CD4-positive, alpha-beta T cell treated with Interleukin-2 at 100 ng/mL for 4 hours (primary cell): ENCODE measurements at places on chromosomes 1 and 21.

GRCh38 chr1:229282295-229282823, 11.4 kb downstream of the RAB4A start:
- no peak for DNase-seq

DNA sequence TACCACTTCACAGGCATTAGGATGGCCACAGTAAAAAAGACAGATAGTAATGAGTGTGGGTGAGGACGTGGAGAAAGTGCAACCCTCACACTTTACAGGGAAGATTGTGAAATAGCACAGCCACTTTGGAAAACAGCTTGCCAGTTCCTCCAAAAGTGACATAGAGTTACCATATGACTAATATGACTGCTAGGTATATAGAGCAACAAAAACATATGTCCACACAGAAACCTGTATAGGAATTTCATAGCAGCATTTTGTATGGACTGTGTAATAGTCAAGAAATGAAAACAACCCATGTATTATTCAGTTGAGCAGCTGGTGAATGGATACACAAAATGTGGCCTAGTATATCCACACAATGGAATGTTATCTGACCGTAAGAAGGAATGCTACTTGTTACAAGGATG, 30.4 kb upstream of the LBR start:
- DNase-seq, result no peak

DNA sequence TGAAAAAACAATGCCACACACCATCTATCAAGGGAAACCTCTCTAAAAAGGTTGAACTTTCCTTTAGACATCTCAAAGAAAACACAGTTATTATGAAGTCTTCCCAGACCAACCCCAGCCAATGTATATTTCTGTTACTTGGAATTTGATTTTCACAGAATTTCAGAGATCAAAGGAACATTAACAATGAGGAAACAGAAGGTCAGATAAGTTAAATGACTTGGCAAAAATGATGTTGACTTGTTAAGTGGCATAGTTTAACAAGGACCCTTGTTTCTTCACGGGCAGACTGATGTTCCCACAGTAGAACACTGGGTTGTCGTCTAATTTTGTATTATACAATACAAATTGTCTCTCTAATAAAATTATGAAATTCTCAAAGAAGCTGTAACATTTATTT, 29.0 kb downstream of the NME7 start:
- DNase-seq, result no peak

GRCh38 chr1:16183765-16184556, 28.1 kb upstream of the EPHA2 start:
- DNase-seq, result no peak

DNA sequence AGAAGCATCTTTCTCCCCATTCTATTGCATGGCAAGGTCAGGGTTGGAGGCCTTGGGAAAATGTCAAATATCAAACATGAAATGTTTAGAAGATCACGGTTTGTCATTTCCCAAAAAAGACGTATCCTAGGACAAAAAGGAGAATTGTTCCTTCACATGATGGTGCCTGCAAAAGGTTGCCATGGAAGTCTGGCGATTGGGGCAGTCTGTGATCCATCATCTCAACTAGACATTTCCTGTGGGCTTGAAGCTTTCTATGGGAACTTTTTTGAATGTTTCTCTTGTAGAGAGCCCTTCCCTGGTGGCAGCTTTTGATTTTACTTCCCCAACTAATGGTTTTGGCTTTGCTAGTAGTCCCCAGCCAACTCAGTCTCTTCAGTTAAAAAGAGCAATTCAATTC, 106.3 kb downstream of the TGFB2 start:
- no peak for DNase-seq

DNA sequence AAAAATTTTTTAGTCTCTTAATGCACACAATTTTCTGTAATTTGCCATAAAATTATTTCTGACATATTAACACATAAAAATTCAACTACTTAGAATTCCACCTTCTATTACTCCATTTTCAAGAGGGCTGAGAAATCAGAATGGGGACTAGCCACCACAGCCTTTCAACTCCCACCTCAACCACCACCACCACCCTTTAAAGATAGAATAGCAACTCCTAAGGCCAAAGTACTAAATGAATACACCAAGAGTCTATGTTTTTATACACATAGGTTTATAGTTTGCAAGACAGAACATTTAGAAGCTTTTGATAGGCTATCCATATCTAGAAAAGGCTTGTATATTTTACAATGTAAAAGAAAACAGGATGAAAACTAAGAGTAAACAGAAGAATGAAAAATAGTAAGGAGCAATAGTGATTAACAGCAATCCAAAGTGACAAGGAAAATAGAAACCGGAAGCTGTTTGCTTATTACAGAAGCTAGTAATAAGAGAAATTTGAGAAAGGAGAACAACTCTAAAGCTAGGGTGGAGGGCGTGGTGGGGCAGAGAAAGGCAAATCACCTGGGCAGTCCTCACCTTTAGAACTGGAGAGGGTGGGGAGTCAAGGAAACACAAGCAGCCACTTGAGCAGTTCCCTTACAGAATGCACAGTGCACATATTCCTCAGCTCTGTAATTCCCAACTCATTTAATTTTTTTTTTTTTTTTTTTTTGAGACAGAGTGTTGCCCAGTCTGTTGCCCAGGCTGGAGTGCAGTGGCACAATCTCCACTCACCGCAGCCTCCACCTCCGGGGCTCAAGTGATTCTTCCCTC, 27.7 kb downstream of the EPS15 start:
- no peak for DNase-seq

DNA sequence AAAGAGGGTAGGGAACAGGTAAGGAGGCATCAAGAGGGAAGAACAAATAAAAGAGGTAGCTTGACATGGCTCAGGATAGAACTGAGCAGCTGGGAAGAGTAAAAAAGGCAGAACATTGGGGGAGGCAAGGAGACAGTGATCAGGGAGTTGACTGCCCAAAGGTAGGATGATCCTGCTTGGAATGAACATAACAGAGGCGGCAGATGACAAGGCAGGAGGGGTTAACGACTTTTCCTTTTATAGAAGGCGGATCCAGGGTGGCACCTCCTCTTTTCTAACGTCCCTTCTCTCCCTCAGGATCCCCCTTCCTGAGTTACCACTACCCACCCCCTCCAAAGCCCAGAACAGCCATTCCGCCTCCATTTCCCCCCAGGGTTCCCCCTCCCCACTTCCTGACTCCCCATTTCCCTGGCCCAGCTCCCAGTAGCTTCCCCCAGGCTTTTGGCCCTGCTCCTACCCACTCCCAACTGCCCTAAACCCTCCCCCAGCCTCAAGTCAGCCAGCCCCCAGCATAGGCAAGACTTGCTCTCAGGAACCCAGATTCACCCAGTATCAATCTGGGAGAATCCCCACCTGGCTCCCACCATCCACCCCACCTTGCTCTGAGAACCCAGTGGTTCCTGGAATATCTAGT, 769 bp upstream of the ADAMTS4 start:
- DNase-seq, result no peak

DNA sequence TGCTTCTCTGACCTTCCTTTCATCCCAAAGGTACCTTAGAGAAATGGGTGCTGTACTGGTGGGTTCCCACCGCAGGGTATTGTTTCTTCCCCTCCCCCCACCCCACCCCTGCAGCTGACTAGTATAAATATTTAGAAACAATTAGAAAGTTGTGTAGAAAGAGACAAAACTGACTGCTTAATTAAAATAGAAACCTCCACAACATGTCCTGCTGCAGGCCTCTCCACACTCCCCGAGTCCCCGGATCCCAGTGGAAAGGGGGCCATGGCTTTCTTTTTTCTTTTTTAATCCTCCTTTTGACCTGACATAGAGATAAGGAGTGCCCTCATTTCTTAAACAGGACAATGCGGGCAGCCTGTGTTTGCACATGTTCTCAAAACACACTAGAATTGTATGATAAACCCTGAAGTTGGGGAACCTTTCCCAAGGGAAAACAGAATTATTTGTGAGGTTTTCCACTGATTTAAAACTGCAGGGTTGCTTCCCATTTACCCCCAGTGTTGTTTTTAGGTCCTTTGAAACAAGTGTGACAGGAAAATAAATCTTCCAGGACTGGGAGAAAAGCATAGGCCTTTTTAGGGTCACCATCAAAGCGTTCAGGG, 1.7 kb downstream of the RHOU start:
- DNase-seq, result no peak

DNA sequence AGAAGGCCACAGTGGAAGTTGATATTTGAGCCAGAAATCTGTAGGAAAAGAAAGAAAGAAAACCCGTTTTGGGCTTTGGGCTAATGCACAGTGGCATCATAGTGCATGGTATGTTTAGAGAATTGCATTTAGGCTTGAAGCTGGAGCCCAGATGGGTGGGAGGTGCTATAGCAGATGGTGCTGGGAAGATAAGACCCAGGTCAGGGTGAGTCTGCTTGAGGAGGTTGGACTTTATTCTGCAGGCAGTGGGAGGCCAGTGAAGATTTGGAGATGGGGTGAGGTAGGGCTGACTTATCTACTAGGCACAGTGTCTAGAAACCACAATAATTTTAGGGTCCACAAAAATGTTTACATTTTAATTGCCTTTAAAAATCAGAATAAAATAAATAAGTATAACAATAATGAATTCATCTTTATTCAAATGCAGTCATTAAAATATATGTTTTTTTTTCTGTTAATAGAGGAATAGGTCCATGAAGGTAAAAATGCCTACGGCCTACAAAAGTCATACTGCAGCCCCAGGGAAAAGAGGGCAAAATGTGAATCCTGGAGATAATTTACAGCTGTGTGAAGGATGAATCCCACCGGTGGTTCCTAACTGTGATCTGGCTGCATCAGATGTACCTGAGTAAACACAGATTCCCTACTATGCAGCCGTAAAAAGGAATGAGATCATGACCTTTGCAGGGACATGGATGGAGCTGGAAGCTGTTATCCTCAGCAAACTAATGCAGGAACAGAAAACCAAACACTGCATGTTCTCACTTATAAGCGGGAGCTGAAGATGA, 8.7 kb downstream of the DNAJC6 start:
- DNase-seq, result no peak

GRCh38 chr1:218674280-218674773, 329.2 kb downstream of the TGFB2 start:
- DNase-seq, result no peak

- peak; percentile 7 for DNase-seq
Observed at GRCh38 chr1:67294836-67295617, 12.6 kb upstream of the IL12RB2 start.

DNA sequence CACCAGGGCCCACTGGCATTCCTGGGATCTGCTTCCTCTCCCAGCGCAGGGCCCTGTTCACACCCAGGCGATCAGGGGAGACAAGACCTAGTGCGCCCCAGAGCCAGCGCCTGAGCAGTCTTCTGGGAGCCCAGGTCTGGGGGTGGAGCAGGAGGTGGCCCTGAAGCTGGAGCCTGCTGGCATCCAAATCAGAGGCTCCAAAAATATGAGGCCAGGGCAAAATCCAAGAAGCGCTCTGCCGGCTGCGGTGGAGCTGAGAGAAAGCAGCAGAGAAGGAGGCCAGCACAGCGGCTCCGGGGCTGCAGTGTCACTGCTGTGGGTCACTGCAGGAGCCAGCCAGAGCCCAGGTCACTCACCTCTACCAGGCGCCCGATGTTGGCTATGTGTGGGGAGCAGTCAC, 32.7 kb downstream of the SLC66A1 start:
- no peak for DNase-seq

DNA sequence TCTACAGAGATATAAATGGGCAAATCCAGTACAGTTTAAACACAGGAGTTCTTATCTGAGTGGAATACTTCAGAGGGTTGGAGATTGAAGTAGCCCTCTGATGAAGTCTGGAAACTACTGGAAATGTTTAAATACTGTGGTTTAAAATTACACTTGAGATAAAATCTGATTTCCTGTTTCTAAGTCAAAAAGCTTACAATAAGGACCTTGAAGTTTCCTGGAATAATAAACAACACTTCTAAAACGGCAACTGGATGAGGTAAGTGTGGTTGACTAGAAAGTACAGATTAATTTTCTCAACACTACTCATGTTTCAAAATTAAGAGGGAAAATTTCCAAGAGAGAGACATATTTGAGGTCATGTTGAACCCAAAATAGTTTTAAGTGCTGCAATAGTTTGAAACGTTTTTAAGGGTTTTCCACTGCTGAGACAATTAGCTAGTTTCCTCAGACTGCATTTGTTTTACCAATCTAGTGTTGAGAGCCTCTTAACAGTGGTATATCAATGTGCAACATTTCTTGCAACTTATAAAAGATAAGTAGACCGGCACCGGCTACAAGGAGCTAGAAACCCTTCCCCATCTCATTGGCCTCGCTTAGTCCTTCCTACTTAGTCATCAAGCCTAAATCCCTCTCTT, 27.4 kb downstream of the KCNA3 start:
- DNase-seq, result peak; percentile 75

DNA sequence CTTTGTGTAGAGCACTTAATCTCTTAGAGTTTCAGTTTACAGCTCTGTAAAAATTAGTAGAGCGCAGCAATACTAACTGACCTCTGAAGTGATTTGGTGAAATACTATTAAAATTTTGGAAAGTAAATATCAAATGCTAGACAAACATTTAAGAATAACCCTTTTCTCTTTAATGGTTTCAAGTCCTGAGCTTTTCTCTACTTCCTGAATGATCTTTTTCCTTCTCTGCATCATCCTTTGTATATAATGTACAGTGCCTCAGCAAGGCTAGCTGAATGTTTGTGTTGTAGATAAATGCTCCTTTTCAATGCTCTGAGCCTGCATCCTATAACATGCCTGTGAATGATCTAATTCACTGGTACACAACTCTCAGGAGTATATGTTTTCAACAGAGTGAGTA, 272.9 kb downstream of the ADGRL2 start:
- no peak for DNase-seq

DNA sequence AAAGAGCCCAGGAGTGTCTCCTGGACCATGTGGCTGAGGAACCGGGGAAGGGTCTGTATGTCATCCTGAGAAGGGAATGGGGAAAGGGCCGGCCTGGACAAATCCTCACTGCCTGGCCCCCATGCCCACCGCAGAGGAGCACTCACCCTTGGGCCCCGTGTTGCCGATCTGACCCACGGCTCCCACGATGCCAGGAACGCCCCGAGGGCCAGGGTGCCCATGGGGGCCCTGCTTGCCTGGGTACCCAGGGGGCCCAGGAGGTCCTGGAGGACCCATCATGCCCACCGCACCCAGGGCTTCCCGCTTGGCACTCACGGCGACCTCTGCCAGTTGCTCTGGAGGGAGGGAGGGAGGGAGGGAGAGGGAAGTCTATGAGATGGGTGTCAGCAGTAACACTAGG, 14.6 kb downstream of the COL9A2 start:
- no peak for DNase-seq

DNA sequence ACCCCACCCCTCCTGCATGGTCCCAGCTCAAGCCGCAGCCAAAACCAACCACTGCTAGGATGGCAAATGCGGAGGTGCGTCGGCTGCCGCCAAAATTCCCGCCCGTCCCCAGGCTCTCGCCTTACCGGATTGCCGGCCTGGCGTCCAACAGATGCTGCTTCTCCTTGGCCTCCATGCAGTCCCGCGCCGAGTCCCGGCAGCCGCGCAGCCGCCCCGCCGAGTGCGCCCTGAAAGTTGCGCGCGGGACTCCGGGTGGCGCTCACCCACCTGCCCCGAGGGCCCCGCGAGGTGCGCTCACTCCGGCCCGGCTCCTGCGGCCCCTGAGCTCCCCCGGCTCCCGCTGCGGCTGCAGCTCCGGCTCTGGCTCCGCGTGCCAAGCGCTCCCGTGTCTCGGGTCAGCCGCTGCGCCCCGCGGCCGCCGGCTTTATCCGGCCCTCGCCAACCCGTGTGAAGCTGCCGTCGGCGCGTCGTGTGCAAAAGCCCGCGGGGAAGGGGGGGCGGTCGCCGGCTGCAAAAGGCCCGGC, at the start of gene SLC30A2:
Gene SLC30A2, minus strand, starts transcription at position 397 of the 524 bp plus-strand sequence. Its CDS starts 222 bp downstream, at position 175.
- no peak for DNase-seq

DNA sequence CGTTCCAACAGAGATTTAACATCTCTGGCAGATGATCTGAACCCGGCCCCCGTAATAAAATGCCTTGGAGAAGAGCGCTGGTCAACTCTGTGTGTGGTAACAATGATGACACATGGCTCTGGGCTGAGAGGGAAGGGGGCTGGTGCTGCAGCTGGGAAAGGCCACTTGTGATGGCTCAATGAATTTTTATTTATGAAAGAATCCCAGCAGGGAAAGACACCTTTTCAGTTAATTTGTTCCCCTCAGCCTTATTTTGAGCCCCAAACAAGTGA, 59.4 kb downstream of the SYT6 start:
- DNase-seq, result no peak
